Cortex of kidney (tissue), 1 donor: ENCODE measurements at places on chromosomes 5 and 9.

GRCh38 chr5:168219515-168220410 is 71.7 kb upstream of the WWC1 start:
- no peak for DNase-seq

DNA sequence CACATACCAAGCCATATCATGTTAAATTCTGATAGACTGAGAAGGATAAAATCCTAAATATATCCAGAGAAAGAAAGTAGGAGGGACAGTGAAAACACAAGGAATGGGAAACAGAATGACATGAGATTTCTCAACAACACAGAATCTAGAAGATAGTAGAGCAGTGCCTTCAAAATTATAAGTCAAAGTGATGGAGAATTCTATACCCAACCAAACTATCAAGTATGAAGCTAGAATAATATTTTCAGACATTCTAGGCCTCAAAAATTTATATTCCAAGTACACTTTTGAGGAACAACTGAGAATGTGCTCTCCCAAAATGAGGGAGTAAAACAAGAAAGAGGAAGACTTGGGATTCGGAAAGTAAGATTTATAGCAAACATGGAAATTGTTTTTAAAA is 10.9 kb upstream of the TTLL11 start:
- DNase-seq, result no peak

DNA sequence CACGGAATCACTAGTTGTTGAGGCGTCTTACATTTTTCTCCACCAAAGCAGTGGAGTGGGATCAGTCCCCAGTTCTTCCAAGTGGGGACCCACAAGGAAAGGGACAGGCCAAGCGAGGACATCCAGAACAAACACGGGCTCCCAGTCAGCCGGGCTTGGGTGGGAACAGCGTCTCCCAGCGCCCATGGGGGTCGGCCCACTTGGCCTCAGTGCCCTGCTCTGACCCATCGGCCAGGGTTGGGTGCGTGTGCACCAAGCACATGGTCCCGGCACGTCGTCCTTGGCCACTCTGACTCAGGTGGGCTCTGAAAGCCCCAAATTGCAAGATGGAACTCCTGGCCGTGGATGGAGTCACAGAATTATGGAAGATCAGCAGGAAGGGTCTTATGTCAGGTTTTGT is 37.9 kb downstream of the DBH start:
- DNase-seq, result no peak

GRCh38 chr5:132064738-132065331 is 4.4 kb downstream of the IL3 start:
- no peak for DNase-seq

DNA sequence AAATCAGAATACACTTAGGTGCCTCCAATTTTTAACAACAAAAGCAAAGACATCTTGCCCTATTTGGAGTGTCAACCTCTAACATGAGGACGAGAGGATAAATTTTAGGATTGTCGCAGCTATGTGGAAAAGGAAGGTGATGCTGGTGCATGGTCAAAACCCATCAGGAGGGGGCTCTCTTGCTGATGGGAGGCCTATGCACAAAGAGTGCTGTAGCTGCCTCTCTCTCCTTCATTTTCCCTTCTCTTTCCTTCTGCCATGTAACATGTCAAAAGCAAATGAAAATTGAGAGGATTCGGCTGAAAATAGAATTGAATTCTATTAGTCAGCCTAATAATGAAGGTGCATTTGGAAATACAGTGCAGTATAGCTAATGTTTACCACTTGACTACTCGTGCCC is 578.7 kb upstream of the ZNF462 start:
- DNase-seq, result no peak

- no peak for DNase-seq
Measured at GRCh38 chr5:50726475-50727148, 60.2 kb downstream of the PARP8 start.

DNA sequence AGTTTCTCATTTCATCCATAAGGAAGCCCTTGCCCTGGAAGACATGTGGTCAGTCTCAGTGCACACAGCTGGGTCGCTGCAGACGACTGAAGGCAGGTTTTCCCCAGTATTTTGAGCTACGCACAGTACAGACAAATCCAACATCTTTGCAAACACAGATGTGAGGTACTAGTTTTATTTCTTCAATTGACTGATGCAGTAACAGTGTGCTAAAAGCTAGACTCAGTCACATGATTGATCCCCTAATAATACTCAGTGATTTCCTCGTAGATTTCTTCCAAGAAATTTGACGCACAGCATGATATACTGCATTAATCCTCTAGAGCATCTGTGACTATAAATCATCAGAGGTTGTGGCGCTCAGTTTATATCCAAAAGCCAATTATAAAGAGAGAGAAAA is 346.1 kb downstream of the DIRAS2 start:
- DNase-seq, result no peak

GRCh38 chr5:143870871-143871632 is 59.1 kb downstream of the HMHB1 start:
- DNase-seq, result no peak

DNA sequence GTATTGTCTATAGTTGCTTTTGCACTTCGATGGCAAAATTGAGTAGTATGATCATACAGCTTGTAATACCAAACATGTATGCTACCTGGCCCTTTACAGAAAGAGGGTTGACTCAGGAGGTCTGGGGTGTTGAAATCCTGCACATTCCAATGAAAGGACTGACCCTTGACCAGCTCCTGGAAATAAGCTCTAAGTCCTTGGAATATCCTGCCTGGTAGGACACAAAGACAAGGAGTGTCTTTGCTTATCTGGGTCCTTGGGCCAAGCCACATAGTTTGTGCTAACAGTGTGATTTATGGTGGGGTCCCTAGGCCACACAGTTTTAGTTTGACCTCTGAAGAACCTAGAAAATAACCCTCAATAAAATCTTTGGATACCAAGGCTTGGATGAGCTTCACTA is 89.3 kb upstream of the FTMT start:
- DNase-seq, result no peak

DNA sequence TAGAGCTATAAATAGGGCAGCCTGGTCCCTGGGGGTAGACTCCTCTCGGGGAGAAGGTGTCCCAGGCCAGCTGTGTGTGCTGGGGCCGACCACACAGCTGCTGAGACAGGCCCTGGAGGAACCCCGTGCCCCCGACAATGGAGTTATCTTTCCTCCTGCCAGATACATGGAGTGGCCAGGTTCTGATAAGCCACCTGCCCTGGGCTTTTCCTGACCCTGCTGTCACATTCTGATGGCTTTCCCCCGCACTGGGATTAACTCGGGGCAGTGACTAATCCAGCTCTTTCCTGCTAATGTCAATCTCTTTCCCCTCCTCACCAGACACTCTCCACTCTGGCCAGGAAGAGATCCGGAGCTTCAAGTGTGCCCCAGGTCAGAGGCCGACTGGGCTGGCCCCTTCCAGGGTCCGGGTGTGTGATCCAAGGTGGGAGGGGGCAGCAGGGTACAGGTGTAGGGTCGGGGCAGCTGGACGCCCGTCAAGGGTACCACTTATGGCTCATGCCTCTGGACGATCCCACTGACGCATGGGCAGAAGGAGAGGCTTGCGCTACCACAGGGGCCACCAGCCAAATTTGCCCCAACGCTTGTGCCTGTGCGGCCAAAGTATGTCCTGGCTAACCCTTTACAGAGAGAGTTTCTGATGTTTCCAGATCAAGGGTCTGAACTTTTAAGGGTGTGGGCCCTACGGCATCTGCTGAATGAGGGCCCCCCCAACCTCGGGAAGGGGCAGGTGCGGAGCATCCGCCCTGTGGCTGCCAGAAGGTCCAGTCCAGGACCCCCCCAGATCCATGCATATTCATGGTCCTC is 20.6 kb upstream of the COL5A1 start:
- DNase-seq, result no peak

DNA sequence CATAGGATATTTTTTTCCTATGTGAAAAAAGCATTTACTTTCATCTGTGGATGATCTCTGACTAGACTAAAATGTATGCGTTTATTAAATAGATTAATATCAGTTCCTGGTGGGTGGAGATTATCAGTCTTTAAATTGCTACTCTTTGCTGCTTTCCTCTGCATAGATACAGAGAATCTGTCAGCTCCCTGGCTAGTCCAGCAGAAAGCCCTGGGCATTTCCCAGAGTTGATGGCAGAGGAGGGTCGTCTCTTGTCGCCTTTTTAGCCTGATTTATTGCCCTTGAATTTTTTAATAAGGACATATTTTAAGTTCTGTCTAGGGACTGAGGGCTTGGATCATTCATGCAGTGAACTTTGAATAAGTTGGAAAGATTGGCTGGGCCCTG is 165.5 kb downstream of the CD180 start:
- no peak for DNase-seq

DNA sequence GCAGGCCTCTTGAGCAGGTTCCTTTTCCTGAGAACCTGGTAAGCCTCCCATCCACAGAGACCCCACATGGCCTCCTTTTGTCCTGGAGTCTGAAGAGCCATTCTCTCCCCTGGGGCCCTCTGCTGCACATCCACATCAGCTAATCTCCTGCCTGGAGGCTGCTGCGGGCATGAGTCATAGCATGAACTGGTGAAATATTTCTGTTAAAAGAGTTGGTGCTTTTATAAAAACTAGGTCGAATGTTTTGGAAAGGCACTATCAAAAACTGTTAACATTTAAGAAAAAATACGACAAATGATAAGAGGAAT is 399.4 kb downstream of the CTNND2 start:
- DNase-seq, result no peak

- DNase-seq, result no peak
Measured at GRCh38 chr5:173806270-173807035, 81.7 kb upstream of the CPEB4 start.

DNA sequence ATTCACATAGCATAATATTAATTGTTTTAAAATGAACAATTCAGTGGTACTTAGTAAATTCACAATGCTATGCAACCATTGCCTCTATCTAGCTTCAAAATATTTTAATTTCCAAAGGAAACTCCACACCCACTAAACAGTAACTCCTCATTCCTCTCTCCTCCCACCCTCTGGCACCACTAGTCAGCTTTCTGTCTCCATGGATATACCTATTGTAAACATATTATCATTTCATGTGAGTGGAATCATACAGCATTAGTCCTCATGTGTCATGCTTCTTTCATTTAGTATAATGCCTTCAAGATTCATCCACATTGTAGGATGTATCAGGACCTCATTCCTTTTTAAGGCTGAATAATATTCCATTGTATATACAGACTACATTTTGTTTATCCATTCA is 48.6 kb downstream of the PHF2 start:
- no peak for DNase-seq

DNA sequence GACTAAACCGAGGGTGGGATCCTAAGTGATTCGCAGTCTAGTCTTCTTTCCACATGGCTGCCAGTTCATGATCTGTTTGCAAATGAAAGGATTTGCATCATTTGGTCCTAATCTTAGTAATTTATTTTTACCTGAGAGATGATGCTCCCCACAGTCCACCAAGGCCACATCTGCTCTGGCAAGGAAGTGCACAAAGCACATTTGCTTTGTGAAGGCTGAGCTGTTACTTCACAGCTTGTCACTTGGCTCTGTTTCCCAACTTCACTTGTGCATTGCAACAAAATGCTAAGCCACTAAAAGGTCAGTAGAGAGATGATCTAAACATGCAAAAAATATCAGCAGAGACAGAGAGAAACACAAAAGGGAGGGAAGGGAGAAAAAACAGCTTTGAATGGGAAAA is 128.5 kb upstream of the VLDLR start:
- DNase-seq, result no peak

GRCh38 chr9:84146893-84147710 is 166.5 kb downstream of the RMI1 start:
- DNase-seq, result no peak

DNA sequence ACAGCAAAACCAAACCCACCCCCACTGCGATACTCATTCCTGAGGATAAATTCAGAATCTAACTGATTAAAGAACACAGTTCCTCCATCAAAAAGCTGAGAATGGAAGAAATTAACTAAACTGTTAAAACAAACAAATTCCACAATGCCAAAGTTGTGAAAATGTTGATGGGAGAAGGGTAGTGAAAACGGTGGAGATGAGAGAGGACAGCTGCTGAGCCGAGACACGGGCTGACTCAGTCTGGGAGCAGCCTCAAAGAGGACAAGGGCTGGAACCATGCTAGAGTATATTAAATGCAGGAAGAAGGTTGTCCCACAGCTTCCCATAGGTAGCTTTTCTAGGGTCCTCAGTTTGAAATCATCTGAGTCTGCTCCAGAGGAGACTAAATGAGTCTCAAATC is 14.3 kb downstream of the ADAMTS12 start:
- no peak for DNase-seq

DNA sequence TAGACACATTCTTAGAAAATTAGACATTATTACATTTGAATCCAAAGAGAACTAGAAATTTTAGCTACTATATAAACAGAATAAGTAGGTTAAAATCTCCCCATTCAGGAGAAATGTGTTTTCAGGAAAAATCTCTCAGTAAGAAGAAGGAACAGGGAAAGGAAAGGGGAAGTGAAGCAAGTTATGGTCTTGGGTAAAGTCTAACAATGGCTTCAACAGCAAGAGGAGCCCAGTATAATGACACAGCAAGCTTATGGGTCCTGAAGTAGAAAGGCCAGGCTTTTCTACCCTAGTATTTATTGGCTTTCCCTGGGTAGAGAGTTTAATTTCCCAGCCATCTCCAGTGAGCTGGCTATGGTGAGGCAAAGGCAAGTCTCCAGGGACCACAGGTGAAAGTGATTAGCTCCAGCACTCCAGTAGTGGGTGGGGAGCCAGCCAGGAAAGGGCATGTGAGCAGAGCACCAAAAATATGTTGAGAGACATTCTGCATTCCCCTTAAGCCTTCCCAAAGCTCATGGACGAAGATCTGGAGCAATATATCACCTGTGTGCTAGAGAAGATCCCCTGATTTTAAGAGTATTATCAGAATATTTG is 981.7 kb downstream of the NR2F1-AS1 start:
- no peak for DNase-seq

GRCh38 chr5:139958432-139959148 is 84.5 kb downstream of the NRG2 start:
- DNase-seq, result no peak

DNA sequence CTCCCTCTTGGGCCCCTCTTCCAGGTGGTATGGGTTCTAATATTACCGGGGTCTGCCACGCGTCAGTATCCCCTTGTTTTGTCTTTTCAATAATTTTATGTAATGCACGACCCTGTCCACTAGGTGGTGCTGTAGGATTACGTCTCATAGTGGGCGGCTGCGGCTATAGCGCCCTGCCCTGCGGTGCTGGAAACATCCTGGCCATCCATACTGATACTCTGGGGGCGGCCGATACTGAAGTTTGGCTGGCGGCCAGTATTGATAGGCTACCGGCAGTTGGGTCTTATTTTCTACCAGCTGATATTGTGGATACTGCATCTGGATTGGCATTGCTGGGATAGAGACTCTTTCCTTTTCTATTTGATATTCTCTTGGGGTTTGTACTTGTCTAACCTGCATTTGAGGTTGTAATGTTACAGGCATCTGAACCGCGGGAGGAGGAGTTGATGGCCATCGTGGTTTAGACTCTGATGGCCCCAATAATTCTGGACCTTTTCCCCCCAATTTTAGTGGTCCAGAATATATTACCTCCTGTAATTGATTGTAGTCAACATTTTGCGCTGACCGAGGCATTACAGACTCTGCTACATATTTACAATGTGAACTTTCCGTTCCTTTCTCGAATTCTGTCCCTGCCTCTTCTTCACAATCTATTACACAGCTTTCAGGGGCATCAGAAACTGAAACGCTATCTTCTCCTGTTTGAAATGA is 3.3 kb upstream of the TMEM141 start:
- no peak for DNase-seq
